ENCODE measurements at places on chromosomes 1 and 21.

GRCh38 chr1:221782477-221782876 lies 40.6 kb upstream of the DUSP10 start:
- H3K4me1 ChIP-seq: no peaks in the 10 kb centered on the region
- no peaks in the 10 kb centered on the region for H3K36me3 ChIP-seq
- no peak for DNase-seq
- no peak overlapping the region for H3K4me3 ChIP-seq
- H3K27me3 ChIP-seq: no peaks in the 10 kb centered on the region
- no peak overlapping the region for H3K27ac ChIP-seq

GRCh38 chr1:28860332-28861073 lies 48.5 kb downstream of the OPRD1 start:
- no peak overlapping the region for H3K4me3 ChIP-seq
- no peaks in the 10 kb centered on the region for H3K27me3 ChIP-seq
- H3K27ac ChIP-seq: no peak overlapping the region
- H3K36me3 ChIP-seq: no peaks in the 10 kb centered on the region
- no peak for DNase-seq

GRCh38 chr21:41868062-41868710 lies 11.0 kb downstream of the PRDM15 start:
- no peaks in the 10 kb centered on the region for H3K27me3 ChIP-seq
- no peak overlapping the region for H3K4me3 ChIP-seq
- H3K36me3 ChIP-seq: no peaks in the 10 kb centered on the region

DNA sequence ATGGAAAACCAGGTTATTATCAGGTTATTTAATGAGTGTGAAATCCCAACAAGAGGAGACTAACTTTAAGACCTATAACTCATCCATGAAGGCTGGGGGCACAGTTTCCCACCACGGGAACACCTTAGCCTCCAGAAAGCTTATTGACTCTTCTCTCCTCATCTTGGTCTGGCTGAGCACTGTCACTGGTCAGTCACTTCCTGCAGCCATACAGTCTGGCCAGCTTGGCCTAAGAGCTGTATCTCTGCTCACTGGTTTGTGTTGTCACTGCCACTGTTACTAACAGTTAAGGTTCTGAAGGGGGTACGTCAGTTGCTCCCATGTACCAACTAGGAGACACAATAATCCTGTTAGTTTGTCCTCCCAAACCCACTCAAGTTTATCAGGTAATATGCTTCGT lies 16.7 kb upstream of the DDAH1 start:
- H3K27ac ChIP-seq: no peak overlapping the region
- H3K27me3 ChIP-seq: no peaks in the 10 kb centered on the region
- H3K36me3 ChIP-seq: no peaks in the 10 kb centered on the region
- no peaks in the 10 kb centered on the region for H3K4me1 ChIP-seq
- no peak overlapping the region for H3K4me3 ChIP-seq

GRCh38 chr21:36463204-36463603 lies 16.7 kb downstream of the CLDN14 start:
- no peaks in the 10 kb centered on the region for H3K27me3 ChIP-seq
- H3K36me3 ChIP-seq: no peaks in the 10 kb centered on the region
- H3K27ac ChIP-seq: no peak overlapping the region
- no peak overlapping the region for H3K4me3 ChIP-seq
- no peaks in the 10 kb centered on the region for H3K4me1 ChIP-seq
- DNase-seq: no peak

- H3K27ac ChIP-seq: peak overlapping the region; percentile 62
- H3K4me1 ChIP-seq: peaks cover 11% of the 10 kb centered on the region
- H3K36me3 ChIP-seq: no peaks in the 10 kb centered on the region
- no peak for DNase-seq
These were observed 128.0 kb downstream of the SETD4 start for GRCh38 chr21:35932232-35932911.

- H3K27ac ChIP-seq: peak overlapping the region; percentile 65
- no peaks in the 10 kb centered on the region for H3K36me3 ChIP-seq
- no peak overlapping the region for H3K4me3 ChIP-seq
These were observed 68.7 kb downstream of the KCTD3 start for GRCh38 chr1:215635827-215636226.

DNA sequence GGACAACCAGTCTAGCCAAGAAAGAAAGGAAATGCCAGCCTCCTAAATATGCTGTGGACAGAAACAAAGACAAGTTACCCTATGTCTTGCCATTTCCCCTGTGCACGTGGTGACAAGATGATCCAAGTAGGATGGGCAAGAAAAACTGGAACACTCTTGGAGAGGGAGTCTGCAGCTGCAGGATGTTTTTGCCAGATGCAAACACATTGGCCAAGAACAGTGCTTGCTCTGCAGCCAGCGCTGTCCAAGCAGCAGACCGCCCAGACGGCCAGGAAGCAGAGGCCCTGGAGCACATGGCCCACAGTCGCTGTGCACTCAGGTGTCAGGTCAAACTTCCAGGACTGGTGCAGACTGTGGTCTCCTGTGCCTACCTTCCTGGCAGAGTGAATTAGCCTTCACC lies 189.3 kb downstream of the SLC35F3 start:
- H3K36me3 ChIP-seq: no peaks in the 10 kb centered on the region
- H3K27ac ChIP-seq: no peak overlapping the region
- no peaks in the 10 kb centered on the region for H3K27me3 ChIP-seq
- no peaks in the 10 kb centered on the region for H3K4me1 ChIP-seq
- H3K4me3 ChIP-seq: no peak overlapping the region

- no peaks in the 10 kb centered on the region for H3K36me3 ChIP-seq
- no peak for DNase-seq
- H3K4me3 ChIP-seq: peak overlapping the region; percentile 42
- peak overlapping the region; percentile 67 for H3K27ac ChIP-seq
- H3K27me3 ChIP-seq: no peaks in the 10 kb centered on the region
These were observed 1.7 kb downstream of the NES start for GRCh38 chr1:156675210-156676113.

GRCh38 chr1:66764994-66765578 lies 12.8 kb downstream of the DYNLT5 start:
- H3K27me3 ChIP-seq: no peaks in the 10 kb centered on the region
- H3K36me3 ChIP-seq: no peaks in the 10 kb centered on the region
- H3K27ac ChIP-seq: no peak overlapping the region

DNA sequence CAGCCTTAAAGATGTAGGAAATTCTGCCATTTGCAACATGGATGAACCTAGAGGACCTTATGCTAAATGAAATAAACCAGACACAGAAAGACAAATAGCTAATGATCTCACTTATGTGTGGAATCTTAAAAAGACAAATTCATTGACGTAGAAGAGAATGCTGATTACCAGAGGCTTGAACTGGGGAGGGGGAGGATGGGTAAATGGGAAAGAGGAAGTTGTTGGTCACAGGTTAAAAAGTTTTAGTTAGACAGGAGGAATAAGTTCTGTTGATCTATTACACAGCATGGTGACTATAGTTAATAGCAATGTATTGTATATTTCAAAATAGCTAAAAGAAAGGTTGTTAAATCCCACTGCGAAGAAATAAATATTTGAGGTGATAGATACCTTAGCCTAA lies 62.8 kb downstream of the PKN2 start:
- H3K4me1 ChIP-seq: no peaks in the 10 kb centered on the region
- H3K27ac ChIP-seq: no peak overlapping the region
- H3K4me3 ChIP-seq: no peak overlapping the region
- H3K36me3 ChIP-seq: no peaks in the 10 kb centered on the region
- no peaks in the 10 kb centered on the region for H3K27me3 ChIP-seq

DNA sequence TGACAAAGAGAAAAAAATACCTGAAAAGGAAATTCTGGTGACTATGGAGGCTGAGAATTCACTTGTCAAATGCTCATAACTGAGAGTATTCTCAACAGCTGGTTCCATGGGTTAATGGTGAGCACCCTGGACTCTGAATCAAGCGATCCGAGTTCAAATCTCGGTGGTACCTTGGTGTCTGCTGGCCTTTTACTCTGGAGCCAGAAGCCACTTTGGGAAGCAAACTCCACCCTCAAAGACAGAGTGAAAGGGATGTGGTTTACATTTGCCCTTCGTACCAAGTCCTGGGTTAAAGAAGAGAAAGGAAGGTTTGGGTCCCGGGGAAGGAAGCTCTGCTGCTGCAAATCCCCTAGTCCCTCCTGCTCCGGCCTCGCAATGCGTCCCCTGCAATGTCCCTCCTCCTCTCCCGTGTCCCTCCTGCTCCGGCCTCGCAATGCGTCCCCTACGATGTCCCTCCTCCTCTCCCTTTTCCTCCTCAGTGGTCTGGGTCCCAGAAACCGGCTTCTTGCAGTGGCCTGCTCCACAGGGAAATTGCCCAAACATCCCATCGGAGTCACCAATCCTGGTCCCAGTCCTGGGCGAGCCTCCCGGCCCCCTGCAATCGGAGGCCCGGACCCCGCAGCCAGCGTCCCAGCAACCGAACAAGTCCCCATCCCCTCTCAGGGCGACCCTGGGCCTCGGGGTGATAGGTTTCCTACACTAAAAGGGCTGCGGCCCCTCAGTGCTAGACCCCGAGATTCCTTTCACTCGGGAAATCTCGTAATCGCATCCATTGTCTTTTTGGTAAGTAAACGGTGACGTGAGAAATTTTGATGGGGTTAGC lies 129.4 kb downstream of the PPIAL4G start:
- peaks cover 7% of the 10 kb centered on the region for H3K27me3 ChIP-seq
- H3K4me1 ChIP-seq: no peaks in the 10 kb centered on the region
- no peaks in the 10 kb centered on the region for H3K36me3 ChIP-seq

DNA sequence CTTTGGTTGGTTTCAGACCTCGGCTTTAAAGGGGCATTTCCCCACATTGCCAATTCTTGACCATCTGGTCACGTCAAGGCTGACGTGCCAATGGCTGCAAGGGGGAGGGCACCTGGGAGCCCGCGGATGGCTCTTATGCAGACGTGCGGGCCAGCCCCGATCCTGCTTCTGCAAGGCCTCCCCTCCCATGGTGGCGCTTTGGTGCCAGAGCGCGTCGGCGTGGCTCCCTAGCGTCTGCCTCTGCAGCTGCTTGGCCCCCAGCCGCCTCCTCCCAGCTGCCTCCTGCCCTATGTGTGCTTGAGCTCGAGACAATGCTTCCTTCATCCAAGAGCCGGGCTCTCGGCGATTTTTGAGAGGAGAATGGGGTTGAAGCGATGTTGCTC lies 29.1 kb downstream of the SKI start:
- H3K36me3 ChIP-seq: no peaks in the 10 kb centered on the region
- H3K4me1 ChIP-seq: peaks cover 33% of the 10 kb centered on the region
- H3K4me3 ChIP-seq: no peak overlapping the region
- no peak for DNase-seq
- no peaks in the 10 kb centered on the region for H3K27me3 ChIP-seq
- peak overlapping the region; percentile 69 for H3K27ac ChIP-seq

- DNase-seq: no peak
- no peak overlapping the region for H3K4me3 ChIP-seq
- H3K27me3 ChIP-seq: no peaks in the 10 kb centered on the region
- H3K36me3 ChIP-seq: no peaks in the 10 kb centered on the region
These were observed 10.2 kb upstream of the SUSD4 start for GRCh38 chr1:223374064-223374610.

GRCh38 chr1:67044631-67045270 lies 9.2 kb downstream of the SLC35D1 start:
- DNase-seq: no peak
- no peaks in the 10 kb centered on the region for H3K27me3 ChIP-seq
- H3K36me3 ChIP-seq: peaks cover 6% of the 10 kb centered on the region
- no peak overlapping the region for H3K27ac ChIP-seq

DNA sequence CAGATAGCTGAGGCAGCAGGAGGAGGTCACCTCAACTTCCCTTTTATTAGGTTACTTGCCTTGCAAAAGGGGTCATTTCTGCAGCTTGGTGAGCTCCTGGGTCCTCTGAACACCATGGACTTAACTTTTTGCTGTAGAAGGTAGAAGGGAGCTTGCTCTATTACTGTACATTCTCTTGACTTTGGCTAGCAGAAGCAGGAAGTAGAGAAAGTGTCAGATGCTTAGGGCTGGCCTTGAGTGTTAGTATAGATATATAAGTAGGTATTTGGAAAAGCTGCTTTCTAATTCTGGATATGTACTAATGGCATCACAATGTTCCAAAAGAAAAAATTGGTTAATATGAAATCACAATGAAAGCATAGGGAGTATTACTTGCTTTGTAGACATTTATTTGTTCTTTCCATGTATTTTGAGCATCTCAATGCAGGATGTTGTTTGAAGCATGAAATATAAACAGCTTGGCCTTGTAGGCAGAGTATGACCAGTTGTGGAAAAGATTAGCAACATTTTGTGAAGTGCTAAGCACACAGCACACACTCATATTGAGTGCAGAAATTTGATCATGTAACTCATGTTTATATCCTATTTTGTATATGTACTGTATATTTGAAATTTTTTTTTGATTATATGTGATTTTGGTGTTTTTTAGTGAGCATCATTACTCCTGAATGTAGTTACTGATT lies 108.8 kb downstream of the DYRK1A start:
- no peaks in the 10 kb centered on the region for H3K27me3 ChIP-seq
- H3K36me3 ChIP-seq: no peaks in the 10 kb centered on the region
- peaks cover 48% of the 10 kb centered on the region for H3K4me1 ChIP-seq
- no peak overlapping the region for H3K27ac ChIP-seq
- no peak for DNase-seq
- no peak overlapping the region for H3K4me3 ChIP-seq

- no peaks in the 10 kb centered on the region for H3K36me3 ChIP-seq
- H3K4me3 ChIP-seq: no peak overlapping the region
- H3K27ac ChIP-seq: no peak overlapping the region
These were observed 5.5 kb downstream of the SMPDL3B start for GRCh38 chr1:27940297-27940696.

GRCh38 chr1:94982398-94982797 lies 55.5 kb upstream of the CNN3 start:
- no peaks in the 10 kb centered on the region for H3K36me3 ChIP-seq
- peak overlapping the region; percentile 52 for H3K27ac ChIP-seq
- no peak overlapping the region for H3K4me3 ChIP-seq
- no peaks in the 10 kb centered on the region for H3K27me3 ChIP-seq
- DNase-seq: no peak

- no peak overlapping the region for H3K4me3 ChIP-seq
- H3K27ac ChIP-seq: no peak overlapping the region
- no peaks in the 10 kb centered on the region for H3K36me3 ChIP-seq
- no peaks in the 10 kb centered on the region for H3K27me3 ChIP-seq
- DNase-seq: no peak
These were observed 262.5 kb upstream of the B3GALT2 start for GRCh38 chr1:193448682-193449461.

DNA sequence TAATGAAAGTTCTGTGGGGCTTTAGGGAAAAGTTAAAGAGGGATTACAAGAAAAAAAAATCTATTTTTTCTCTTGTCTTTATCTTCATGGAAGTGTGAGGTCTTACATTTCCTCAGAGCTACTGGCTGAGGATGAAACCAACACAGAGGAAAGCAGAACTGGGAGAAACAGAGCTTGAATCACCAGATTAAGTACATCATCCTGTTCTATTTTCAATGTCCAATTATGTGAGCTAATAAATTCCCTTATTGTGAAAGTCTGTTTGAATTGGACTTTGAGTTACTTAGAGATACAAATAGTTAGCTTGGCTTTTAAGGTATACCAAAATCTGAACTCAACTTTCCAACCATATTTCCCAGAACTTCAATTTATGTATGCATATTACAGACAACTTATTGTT lies 69.2 kb downstream of the LPGAT1 start:
- H3K36me3 ChIP-seq: no peaks in the 10 kb centered on the region
- no peak overlapping the region for H3K4me3 ChIP-seq
- DNase-seq: no peak
- no peak overlapping the region for H3K27ac ChIP-seq

- H3K4me1 ChIP-seq: no peaks in the 10 kb centered on the region
- H3K36me3 ChIP-seq: no peaks in the 10 kb centered on the region
- no peak overlapping the region for H3K4me3 ChIP-seq
- no peaks in the 10 kb centered on the region for H3K27me3 ChIP-seq
- peak overlapping the region; percentile 37 for H3K27ac ChIP-seq
- DNase-seq: no peak
These were observed 15.1 kb downstream of the VCAM1 start for GRCh38 chr1:100734676-100735075.

GRCh38 chr1:109467301-109467777 lies 993 bp downstream of the SYPL2 start:
- peak overlapping the region; percentile 64 for H3K4me3 ChIP-seq
- peaks cover 9% of the 10 kb centered on the region for H3K4me1 ChIP-seq
- no peaks in the 10 kb centered on the region for H3K36me3 ChIP-seq
- peak overlapping the region; percentile 50 for H3K27ac ChIP-seq
- H3K27me3 ChIP-seq: no peaks in the 10 kb centered on the region
- no peak for DNase-seq

Data from esophagus squamous epithelium (tissue), 5 donors.